ENCODE measurements at places on chromosomes 6 and 20. TPM values are rescaled to one million over a fixed set of nuclear protein-coding genes. Genes with fewer than 3 reads are reported as not detected.

Gene BPIFB1
- total RNA-seq: 0.24 TPM

Gene BCAS1
- not detected for total RNA-seq

Gene MRPS10
- 33.8 TPM for total RNA-seq

Gene KCNK15
- total RNA-seq: not detected

Gene CYP39A1
- total RNA-seq: 0.11 TPM

Gene OR12D3
- total RNA-seq: not detected

Gene HSPA12B
- not detected for total RNA-seq

Gene BPI
- total RNA-seq: not detected

Gene ARFGEF3
- 1.3 TPM for total RNA-seq

Gene C6orf15
- total RNA-seq: not detected

Gene RIMS4
- 0.19 TPM for total RNA-seq

Gene ENPP1
- 1.8 TPM for total RNA-seq

Gene SNAP25
- total RNA-seq: 0.34 TPM

Gene MCHR2
- total RNA-seq: not detected

Gene ETV7
- total RNA-seq: 0.23 TPM

Gene SLCO4A1
- 130 TPM for total RNA-seq

Gene CTCFL
- not detected for total RNA-seq

Gene CCND3
- total RNA-seq: 28.5 TPM

Gene UBE2C
- 200 TPM for total RNA-seq

Gene GCNT2
- 4.5 TPM for total RNA-seq

Gene SGK2
- 0.05 TPM for total RNA-seq

Gene RNF144B
- total RNA-seq: 0.45 TPM

Gene HINT3
- 9.5 TPM for total RNA-seq

Gene CFB
- 0.60 TPM for total RNA-seq

Gene WFDC5
- not detected for total RNA-seq

Gene MLN
- total RNA-seq: not detected

Gene BIRC7
- total RNA-seq: 0.08 TPM

Gene ZNF334
- 4.0 TPM for total RNA-seq

Gene FAM217A
- total RNA-seq: not detected

Gene SLC22A16
- total RNA-seq: 0.13 TPM

Gene ROS1
- total RNA-seq: 0.23 TPM

Gene LAMA5
- total RNA-seq: 43.2 TPM

Gene ZKSCAN8
- total RNA-seq: 12.7 TPM

Gene NKAIN2
- not detected for total RNA-seq

Gene RAET1L
- total RNA-seq: not detected

Gene SLC44A4
- not detected for total RNA-seq

Gene TCP11
- not detected for total RNA-seq

Gene MUCL3
- total RNA-seq: not detected

Gene PSMA7
- total RNA-seq: 611 TPM

Gene CCN2
- total RNA-seq: 43.2 TPM

Gene TRERF1
- 2.0 TPM for total RNA-seq

Gene PLCB4
- 7.5 TPM for total RNA-seq

Data from A375 (cell line).